Non-pigmented ciliary epithelial cell (primary cell): ENCODE measurements at places on chromosomes 5 and 9.

GRCh38 chr5:99025298-99026045 lies 96.7 kb upstream of the CHD1 start:
- DNase-seq = no peak

DNA sequence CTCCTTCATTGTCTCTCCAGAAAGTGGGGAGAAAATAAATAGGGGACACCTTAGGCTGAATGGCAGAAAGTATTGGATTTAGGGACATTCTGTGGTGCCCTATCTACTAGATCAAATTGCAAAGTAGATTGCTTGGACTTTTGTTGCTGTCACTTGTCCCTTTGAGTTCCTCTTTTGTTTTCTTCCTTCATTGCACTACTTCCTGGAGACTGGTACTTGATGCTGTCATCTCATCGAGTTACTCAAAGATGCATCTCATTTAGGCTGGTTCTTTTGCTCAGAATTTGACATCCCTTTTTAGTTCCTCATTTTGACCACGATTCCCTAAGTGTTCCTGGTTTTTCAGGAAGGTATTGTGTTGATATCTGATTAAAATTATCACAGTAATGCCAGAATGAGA lies 137.6 kb downstream of the ADGRV1 start:
- no peak for DNase-seq

- no peak for DNase-seq
These were observed 262.7 kb upstream of the CD180 start for GRCh38 chr5:67459253-67459652.

DNA sequence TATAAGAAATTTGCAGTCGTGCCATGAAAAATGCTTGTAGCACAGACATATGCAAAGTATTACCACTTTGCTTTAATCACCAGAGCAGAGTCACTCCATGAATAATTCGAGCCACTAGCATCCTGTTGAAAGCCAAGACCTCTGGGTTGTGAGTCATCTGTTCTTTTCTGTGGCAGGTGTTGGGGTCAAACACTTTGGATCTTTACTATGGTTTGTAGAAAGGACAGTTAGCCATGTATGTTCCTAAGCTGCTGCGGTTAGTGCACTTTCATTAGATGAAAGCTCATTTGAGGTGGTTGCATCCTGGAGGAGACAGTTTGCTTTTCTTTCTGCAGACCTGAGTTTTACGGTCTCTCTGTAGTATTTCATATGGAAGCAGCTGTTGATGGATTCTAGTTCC lies 223.7 kb downstream of the DMRT2 start:
- DNase-seq = no peak

DNA sequence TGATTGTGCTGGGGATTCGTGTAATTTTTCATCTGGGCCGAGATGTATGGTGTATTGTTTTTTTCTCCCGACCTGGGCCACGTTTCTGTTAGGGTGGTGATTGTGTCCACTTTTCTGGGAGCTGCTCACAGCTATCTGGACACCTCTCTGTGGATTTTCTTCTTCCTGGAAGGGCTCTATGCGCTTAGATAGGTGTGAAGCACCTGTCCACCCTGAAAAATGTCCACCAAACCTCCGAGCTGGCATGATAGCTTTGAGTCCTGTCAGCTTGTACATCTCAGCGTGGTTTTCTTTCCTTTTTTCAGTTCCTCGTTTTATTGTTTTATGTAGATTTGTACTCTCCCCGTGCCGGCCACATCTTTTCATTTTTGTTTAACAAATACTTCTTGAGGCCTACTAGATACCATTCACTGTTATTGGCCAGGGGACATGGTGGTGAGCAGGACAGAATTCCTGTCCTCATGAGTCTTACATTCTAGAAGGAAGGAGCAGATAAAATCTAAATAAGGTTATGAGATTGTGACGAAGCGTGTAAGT lies 1.1 kb downstream of the UGCG start:
- DNase-seq = no peak

GRCh38 chr5:56739990-56740389 lies 75.4 kb upstream of the MAP3K1 start:
- no peak for DNase-seq

- no peak for DNase-seq
These were observed 1.1 kb downstream of the PCYOX1L start for GRCh38 chr5:149358868-149359495.

GRCh38 chr5:28400076-28400475 lies 1361.7 kb upstream of the CDH9 start:
- DNase-seq = no peak

- no peak for DNase-seq
These were observed 287.9 kb downstream of the SMARCA2 start for GRCh38 chr9:2303056-2303455.

GRCh38 chr5:141910271-141910673 lies 13.4 kb upstream of the DELE1 start:
- DNase-seq = no peak

- no peak for DNase-seq
These were observed 300.8 kb downstream of the CDH9 start for GRCh38 chr5:26737348-26738265.

- DNase-seq = peak; percentile 22
These were observed 111.1 kb upstream of the KLF9 start for GRCh38 chr9:70525519-70525918.

- no peak for DNase-seq
These were observed 6.3 kb downstream of the IFNA21 start for GRCh38 chr9:21160178-21160577.

GRCh38 chr9:114657705-114658104 lies at the start of gene TEX53:
Gene TEX53, minus strand, starts transcription at chr9:114657805. Its CDS starts 31 bp downstream, at chr9:114657774.
- DNase-seq = no peak

DNA sequence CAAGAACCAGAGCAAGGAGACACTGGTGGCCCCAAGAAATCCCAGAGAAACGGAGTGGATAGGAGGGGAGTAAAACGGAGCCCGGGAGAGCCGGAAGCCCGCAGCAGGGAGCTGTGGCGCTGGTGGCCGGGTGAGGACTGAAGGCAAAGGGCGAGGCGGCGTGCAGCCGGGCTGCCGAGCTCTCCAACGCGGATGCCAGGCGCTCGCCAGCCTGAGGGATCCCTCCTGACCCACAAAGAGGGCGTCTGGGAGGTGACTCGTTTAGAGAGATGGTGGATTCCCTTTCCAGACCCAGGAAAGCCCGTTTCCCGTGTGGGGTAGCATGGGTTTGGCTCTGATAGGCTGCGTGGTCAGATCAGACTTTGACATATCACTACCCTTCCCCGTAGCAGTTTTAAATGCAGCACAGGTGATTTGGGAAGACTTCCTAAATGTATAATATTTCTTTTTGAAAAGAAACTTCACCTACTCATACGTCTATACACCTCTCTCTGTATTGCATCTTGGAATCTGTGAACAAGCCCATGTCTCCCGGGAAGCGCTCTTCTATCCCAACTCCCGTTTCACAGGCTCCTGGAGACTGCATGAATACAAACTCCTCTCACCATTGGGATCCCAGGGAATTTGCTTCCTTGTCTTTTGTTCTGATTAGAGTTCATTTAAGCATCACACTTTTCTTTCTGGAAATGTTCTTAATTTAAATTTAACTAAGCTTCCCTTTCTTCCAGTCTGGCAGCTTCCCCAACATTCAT lies 158.1 kb downstream of the C9orf152 start:
- DNase-seq = no peak

DNA sequence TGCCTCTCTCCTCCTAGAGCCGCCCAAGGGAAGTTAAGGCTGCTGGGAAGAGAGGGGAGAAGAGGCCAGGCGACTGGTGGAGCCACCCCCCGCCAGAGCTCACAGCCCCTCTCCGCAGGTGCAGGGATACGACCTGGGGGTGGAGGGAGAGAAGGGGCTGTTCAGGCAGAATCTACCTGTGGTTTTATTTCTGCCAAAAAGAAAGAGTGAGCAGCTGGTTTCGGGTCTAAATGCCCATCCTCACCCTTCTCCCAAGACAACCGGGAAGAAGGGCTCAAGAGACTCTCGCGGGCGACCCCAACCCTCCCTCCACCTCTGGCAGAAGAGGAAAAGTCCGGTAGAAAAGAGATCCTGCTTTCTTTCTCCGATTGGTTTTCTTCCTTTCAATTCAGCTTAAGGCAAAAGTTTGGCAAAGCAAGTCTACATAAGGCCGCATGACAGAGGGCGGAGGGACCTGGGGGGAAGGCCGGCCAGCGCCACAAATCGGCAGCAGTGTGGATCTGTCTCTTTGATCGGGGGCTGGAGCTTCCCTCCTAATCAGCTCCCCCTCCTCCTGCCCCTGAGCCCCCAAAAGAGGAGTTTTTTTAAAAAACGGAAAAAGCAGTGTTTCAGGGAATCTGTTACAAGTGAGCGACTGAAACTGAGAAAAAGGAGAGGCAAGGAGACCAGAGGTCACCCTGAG lies 16.3 kb downstream of the FAM78A start:
- no peak for DNase-seq

DNA sequence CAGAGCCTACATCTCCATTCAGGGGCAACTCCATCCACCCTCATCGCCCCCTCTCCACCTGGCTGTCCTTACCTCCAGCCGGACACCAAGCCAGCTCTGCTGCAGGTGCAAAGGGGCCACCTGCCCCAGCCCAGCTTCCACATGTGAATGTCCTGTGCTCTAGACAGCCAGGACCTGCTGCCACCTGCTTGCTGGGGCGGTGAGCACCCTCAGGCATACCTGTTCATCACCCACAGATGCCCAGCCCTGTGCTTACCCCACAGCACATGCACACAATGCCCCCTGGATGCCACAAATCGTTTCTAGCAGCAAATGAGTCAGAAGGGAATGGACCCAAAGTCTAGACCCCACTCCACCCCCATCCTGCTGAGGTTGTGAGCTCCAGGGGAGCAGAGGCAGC lies 13.3 kb upstream of the NKD2 start:
- DNase-seq = no peak

- no peak for DNase-seq
These were observed 2.0 kb downstream of the LOX start for GRCh38 chr5:122076050-122076461.

GRCh38 chr9:93035821-93036351 lies 22.6 kb upstream of the SUSD3 start:
- no peak for DNase-seq

- DNase-seq = no peak
These were observed 13.6 kb upstream of the CCDC180 start for GRCh38 chr9:97293818-97294217.
